ENCODE measurements at places on chromosomes 5 and 9.

DNA sequence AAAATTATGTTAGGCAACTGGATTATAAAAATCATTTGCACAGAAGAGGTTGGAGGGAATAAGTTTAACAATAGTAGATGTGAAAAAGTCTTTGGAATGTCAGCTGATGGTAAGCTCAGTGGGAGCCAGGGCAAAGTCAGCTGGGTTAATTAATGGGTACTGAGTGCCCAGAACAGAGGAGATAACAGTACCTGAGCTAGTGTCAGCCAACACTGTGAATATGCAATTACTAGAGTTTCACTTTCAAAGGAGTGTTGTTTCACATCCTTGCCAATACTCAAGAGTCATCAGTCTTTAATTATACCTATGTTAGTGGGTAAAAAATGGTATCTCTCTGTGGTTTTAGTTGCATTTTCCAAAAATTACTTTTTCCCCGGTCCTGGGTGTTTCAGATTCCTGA, 135.1 kb downstream of the KIF4B start:
- no peak for DNase-seq

GRCh38 chr5:7897014-7897600, 28.2 kb downstream of the MTRR start:
- no peak for DNase-seq

DNA sequence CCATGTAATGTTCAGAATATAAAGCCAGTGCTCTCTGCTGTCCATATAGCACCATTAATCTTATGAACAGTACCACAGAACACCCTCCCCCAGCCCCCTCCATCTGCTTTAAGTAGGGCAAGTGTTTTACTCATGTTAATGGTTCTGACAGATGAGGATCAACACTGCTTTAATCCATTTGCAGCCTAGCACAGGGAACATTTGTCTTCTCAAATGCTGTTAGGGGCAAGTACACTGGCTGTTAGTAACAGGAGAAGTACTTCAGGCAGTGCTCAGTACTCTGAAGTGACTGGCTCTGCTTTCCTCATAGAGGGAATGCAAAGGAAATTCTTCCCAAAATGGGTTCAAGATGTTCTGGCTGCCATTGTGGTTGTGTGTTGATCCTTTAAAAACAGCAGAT, 202.6 kb downstream of the DCP2 start:
- no peak for DNase-seq

GRCh38 chr9:131892162-131892707, 152.4 kb upstream of the RAPGEF1 start:
- no peak for DNase-seq

- no peak for DNase-seq
Measured at GRCh38 chr5:1137567-1138444, 25.9 kb upstream of the SLC12A7 start.

DNA sequence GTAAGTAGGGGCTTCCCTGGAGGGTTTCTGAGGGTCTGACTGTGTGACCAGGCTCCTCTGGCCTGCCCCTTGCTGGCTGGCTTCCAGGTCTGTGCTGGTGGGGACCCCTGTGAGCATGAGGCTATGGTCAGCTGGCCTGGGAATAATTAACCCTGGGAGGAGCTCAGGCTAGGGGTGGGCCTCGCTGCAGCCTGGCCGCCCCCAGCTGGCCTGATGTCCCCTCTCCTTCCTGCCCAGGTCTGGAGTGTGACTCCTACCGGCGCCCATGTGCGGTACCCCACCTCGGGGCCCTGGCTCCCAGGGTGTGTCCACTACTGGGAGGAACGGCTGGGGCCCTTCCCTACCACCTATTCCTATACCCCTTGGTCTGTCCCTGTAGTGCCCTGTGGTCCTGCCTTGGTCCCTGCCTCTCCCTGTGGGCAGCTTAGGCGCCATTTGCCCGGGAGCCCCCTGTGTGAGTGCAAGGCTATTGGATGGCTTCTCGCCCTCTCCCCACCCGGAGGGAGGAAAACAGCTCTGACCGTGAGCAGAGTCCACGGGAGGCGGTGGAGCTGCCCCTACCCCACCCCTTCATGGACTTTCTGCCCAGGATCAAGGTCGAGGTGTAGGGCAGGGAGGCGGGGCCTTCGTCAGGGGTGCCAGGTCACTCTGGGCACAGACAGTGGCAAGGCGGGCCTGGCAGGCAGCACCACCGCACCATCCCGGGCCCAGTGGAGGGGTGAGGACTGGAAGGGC, 9.4 kb downstream of the RXRA start:
- no peak for DNase-seq

- DNase-seq = no peak
Measured at GRCh38 chr5:126503602-126504104, 80.4 kb downstream of the GRAMD2B start.

DNA sequence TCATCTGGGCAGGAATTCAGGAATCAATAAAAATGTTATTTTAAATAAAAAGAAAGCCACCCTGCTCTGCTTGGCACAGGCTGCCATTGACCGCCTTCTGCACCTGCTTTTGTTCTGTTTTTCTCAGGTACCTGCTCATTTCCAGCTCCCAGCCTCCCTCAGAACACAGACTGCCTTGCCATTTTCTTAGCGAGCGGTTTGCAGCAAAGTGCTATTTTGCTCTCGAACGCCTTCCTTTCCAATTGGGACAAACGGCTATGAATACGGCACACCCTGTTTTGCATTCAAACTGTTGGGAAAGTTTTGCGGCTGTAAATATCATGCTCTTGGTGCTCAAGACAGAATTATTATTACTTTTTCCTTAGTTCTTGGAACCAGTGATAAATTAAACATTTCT, 25.1 kb upstream of the FCN1 start:
- DNase-seq = no peak

GRCh38 chr5:71887680-71888079, 168.6 kb downstream of the CARTPT start:
- DNase-seq = no peak

- DNase-seq = no peak
Measured at GRCh38 chr9:32454280-32454679, 69.8 kb downstream of the ACO1 start.

GRCh38 chr5:176995896-176996767, 10.4 kb downstream of the UIMC1 start:
- DNase-seq = no peak
